Activated CD4-positive, alpha-beta T cell treated with anti-CD3 and anti-CD28 coated beads, Interleukin-2, amount 50 U/mL, for 48 hours (primary cell): ENCODE measurements at places on chromosomes 6 and 20.

DNA sequence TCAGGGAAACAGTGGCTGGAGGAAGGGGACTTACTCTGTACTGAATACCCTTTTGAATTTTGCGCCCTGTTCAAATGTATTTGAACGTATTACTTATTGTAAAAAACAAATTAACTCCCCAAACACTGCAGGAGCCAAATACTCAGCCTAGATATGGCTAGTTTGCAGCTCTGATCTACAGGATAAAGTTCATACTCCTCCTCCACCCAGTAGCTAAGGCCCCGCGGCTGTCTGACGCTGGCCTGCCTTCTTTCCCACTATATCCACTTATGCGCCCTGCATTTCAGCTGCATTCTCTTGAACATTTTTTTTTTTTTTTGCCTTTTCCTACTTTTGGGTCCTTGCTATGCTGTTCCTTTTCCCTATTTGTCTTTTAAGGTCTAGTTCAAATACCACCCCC, 6.5 kb downstream of the GSS start:
- DNase-seq, result no peak

DNA sequence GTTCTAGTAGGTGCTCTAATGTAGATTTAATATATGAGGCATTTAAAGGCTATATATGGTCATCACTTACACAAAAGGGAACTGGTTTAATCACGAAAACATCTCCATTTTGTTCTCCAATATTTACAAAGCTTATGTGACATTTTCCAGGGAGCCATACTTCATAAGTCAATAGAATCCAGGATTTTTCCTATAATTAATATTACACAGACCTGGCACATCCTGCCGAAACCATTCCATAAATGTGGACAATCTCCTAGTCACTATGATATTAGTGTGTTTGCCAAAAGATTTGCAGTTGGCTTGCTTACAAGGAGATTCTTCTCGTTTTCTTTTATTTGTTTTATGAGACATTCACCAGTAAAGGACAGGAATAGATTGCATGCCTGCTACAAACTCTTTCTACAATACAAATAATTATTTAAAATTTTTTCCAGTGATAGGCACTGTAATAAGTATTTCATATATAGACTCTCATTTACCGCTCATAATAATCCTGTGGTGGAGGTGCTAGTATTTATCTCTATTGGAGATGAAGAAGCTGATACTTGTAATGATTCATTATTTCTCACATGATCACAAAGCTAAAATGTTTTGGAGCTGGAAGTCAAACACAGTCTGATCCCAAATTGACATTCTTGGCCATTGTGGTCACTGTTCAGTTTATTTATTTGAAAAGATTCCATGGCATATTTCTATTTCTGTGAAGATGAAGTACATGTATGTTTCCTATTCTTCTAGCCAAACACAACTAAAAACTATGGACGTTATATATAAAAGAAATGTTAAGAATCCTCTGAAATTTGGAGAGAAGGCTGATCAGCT, 597.0 kb downstream of the HTR1B start:
- DNase-seq, result no peak

DNA sequence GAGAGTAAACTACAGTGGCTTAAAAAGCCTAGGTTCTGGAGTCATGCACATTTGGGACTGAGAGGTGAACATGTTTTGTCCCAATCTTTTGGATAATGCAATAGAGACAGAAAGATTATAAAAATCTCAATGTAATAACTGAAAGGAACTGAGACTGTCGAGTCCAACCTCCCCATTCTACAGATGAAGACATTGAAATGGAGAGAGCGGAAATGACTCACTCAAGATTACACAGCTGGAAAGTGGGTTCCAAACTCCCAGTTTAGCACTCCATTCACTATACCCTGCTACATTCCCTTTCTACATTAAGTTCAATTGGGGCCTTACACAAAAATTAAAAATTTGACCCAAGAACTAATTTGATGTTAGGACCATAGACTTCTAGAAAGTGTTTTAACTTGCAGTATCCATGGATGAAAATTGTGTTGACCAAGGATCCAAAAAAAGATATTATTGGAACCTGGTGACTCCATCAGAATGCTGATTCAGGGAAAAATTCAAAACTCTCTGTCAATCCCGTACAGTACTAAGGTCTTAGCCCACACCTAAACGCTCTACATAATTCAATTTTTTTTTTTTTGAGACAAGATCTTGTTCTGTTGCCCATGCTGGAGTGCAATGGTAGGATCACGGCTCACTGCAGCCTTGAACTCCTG, 1.5 kb upstream of the ILRUN start:
- no peak for DNase-seq

- DNase-seq, result no peak
These were observed 62.1 kb downstream of the NOL4L start for GRCh38 chr20:32522776-32523612.

DNA sequence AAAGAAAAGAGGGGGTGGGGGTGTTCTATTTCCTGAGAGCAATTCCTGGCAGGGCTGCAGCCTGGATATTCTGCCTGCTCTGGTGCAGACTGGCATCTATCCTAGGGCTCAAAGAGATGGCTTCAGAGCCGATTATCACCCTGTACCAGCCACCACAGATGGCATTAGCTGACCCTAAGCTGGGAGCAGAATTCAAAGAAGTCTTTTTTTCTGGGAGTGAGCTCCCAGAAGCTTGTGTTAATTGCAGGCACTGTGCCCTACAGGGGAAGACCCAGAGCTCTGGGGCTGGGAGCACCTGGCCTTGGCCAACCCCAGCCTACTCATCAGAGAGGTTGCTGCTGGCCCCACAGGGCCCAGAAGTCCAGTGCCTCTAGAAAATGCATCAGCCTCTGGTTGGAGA, 85.9 kb downstream of the PXDC1 start:
- DNase-seq, result no peak

- DNase-seq, result no peak
These were observed 74.6 kb downstream of the ISM1 start for GRCh38 chr20:13295637-13296036.

DNA sequence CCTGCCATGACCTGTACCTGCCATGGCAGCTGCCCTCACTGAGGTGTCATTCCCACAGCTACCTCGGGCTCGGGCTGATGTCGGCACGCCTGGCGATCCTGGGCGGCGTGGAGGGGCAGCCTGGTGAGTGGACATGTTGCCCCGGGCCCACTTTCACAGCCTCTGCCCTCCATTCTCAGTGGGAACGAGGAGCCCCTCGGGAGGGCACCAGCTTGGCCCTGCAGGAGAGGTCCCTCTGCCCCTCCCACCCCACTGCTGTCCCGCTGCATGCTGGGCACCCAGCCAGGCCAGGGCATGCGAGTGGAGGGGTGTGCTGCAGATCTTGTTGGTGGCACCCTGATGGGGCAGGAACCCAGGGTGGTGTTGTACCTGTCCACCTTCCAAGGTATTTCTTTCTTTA, 23.0 kb downstream of the ENTPD6 start:
- DNase-seq, result no peak

DNA sequence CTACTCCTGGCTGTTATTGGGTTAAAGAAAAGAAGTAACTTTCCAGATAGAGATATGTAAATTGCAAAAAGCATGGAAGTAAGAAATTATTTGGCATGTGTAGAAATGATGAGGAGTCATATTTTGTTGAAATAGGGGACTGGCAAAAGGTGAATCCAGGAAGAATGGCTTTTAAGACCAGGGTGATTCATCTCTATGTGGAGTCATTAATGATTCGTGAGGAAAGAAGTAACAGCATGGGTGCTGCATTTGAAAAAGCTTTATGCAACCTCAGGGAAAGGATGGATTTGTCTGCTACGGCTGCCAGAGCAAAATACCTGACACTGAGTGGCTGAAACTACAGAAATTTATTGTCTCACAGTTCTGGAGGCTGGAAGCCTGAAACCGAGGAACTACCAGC, 14.8 kb upstream of the SYNE1 start:
- no peak for DNase-seq

GRCh38 chr6:150408842-150409241, 40.0 kb downstream of the IYD start:
- no peak for DNase-seq

DNA sequence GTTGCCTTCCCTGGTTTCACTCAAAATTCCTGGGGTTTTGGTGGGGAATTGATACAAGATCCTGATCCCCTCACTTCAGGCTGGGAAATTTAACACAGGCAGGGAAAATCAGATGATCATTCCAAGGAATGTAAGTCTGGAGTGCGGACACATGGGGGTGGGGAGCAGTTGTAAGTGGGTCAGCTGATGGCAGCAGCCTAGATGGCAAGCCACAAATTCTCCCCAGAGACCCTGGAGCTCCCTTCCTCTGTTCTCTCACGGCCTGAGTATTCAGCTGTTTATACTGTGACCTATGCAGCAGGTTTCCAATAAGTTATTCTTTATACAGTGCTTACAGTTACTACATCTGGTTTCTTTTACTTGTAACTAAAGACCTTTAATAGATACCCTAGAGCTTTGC, 144.9 kb downstream of the SH3BGRL2 start:
- DNase-seq, result no peak

- DNase-seq, result no peak
These were observed 19.3 kb upstream of the APMAP start for GRCh38 chr20:25011831-25012241.

- no peak for DNase-seq
These were observed 11.4 kb downstream of the DDX27 start for GRCh38 chr20:49230561-49231133.

DNA sequence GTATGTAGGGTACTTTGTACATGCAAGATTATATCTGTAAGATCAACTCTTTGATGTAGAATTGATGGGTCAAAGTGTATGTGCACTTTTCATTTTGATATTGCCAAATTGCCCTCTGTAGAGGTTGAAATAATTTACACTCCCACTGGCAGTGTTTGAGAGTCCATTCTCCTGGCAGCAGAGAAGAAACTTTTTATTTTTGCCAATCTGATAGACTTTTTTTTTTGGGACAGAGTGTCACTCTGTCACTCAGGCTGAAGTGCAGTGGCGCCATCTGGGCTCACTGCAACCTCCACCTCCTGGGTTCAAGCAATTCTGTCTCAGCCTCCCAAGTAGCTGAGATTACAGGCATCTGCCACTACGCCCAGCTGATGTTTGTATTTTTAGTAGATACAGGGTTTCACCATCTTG, 199.2 kb downstream of the ZFAND3 start:
- no peak for DNase-seq
